Central memory CD4-positive, alpha-beta T cell (primary cell): ENCODE measurements at places on chromosomes 2 and 18.

DNA sequence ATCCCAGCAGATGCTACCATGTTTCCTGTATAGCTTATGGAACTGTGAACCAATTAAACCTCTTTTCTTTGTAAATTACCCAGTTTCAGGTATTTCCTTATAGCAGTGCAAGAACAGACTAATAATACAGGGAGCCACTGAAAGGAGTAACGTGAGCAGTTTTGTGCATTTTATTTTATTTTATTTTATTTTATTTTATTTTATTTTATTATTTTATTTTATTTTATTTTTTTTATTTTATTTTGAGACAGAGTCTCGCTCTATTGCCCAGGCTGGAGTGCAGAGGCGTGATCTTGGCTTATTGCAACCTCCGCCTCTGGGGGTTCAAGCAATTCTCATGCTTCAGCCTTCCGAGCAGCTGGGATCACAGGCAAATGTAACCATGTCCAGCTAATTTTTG is 156.3 kb upstream of the MSH6 start:
- no peak for DNase-seq

DNA sequence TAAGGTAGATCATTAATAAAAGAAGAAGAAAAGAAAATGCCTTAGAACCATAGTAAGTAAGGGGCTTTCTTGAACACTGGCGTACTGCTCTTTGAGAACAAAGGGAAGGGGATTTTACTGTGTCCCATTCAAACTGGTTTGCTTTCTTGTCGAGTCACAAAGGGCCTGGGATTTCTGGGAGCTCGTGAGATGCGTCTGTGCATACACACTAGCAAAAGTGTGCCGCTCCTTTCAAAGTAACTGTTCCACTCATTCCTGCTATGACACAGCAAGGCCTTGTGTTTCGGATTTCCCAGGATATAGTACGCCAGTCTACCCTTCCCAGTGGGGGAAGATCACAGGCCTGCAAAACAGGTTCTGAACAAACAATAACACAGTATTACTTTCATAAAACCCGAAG is 93.0 kb downstream of the KCTD18 start:
- DNase-seq = no peak

- DNase-seq = no peak
Measured at GRCh38 chr2:127208313-127208712, 11.8 kb downstream of the CYP27C1 start.

DNA sequence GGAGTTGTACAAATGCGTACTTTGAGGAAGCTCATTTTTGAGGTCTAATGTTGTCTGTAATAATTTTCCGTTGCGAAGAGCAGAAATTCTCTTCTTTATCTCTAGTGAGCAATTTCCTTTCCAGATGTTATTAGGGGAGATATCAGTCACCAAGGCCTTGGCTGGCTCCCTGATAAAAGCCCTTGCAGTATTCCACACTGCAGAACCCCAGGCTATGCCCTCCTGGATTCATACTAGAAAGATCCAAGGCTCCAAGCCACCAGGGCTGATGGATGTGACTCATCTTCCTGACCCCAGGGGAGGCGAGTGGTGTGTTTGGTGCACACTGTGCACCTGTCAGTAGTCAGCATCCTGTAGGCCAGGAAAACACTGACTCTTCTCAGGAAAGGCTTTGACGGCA is 34.7 kb downstream of the INO80C start:
- no peak for DNase-seq

DNA sequence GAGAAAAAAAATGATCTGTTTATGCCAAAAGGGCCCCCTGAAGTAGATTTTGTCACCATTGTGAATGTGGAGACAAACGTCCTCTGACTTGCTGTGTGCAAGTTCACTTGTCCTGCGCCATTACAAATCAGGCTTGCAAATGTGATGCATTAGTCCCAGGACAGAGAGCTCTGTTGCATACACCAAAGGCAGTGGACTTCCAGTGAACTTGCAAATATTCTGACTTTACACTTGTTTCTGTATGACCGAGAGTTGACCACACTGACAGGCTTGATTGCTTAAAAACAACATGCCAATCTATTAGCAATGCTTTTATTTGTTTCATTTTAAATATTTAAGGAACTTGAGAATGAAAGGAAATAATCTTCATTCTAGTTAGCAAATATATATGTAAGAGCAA is 293.2 kb downstream of the PLCL1 start:
- no peak for DNase-seq

GRCh38 chr2:221203856-221204255 is 368.2 kb downstream of the EPHA4 start:
- DNase-seq = no peak

GRCh38 chr2:104852090-104852666 is 1.7 kb upstream of the POU3F3 start:
- DNase-seq = no peak

DNA sequence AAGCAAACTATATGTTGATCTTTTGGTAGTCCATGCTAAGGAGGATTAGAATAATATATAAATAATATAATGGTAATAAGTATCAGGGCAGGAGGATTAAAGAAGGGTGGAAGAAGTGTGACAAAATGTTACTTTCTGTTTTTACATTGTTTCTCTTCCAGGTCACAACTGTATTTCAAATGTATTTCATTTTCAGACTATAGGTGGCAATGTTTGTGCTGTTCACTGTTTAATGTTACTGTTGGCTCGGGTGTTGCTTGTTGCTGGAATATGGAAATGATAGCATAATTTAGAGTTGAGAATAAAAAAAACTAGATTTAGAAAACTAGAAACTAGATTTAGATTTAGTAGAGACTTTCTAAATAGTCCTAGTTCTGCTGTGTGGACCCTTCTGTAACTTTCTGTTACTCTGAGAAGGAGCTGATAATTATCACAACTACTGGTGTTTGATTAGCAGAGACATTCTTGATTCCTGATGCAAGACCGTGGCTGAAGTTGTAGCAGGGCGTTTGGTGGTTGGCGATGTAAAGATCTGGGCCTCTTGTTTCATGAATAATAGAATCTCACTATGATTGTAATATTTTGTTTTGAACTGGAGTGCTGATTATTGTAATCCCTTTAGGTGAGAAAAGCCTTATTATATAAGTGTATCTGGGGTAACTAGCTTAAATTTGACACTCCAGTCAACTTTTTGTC is 7.9 kb downstream of the NEDD4L start:
- no peak for DNase-seq

DNA sequence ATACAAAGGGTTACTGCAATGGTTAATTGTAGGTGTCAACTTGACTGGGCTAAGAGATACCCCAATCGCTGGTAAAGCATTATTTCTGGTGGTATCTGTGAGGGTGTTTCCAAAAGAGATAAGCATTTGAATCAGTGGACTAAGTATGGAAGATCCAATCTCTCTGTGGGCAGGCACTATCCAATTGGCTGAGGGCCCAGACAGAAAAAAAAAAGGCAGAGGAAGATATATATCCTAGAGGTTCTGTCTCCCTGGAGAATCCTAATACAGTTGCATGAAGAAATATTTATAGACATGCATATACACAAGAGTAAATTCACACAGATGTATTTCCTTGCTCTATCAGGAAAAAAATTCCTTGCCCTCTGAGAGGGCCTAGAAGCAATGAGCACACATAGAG is 43.9 kb downstream of the TBC1D8 start:
- no peak for DNase-seq

GRCh38 chr2:170191166-170191866 is 13.4 kb downstream of the MYO3B start:
- no peak for DNase-seq

DNA sequence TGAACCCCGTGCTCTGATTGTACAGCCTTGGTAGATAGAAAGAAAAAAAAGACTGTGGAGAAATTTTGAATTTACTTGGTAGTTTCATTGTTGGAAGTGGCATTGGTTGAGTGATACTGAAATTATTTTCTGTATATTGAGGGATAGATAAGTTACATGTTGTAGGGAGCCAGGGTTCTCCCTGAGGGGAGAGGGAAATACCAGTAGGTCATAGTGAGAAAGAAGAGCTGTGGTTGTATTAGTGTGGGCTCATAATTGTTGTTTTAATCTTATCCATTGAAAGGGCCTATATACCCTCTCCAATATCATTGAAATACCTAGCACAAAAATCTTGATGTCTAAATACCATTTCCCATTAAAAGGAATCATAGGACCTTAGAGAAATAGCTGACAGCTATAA is 16.9 kb upstream of the RAB31 start:
- no peak for DNase-seq

DNA sequence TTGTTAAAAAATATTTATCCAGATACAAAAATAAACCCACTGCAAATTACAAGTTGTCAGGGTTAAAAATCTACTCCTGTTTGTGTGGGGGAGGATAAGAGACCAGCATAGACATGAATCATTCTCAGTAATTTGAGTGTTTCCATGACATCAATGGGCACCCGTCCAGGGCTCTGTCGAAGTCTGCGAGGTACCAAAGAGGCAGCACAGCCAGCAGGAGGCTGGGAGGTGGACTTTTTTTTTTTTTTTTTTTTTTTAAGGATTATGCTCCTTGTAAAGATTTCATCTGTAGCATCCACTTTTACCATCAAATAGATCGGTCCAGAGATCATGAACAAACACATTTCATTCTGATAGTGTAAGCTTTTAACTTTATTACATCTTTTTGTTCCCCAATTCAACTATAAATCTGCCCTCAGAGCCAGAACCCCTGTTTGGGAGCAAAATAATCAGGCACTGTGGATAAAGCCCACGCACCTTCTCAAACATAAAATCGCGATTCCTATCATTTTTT is 182.0 kb downstream of the TCF4 start:
- DNase-seq = no peak

DNA sequence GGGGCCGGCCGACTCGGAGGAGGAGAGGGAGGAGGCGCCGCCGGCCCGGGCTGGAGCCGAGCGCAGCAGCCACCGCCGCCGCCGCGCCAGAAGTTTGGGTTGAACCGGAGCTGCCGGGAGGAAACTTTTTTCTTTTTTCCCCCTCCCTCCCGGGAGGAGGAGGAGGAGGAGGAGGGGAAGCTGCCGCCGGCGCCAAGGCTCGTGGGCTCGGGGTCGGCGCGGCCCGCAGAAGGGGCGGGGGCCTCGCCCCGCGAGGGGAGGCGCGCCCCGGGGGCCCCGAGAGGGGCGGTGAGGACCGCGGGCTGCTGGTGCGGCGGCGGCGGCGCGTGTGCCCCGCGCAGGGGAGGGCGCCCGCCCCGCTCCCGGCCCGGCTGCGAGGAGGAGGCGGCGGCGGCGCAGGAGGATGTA is 316 bp downstream of the CRIM1 start:
- no peak for DNase-seq

DNA sequence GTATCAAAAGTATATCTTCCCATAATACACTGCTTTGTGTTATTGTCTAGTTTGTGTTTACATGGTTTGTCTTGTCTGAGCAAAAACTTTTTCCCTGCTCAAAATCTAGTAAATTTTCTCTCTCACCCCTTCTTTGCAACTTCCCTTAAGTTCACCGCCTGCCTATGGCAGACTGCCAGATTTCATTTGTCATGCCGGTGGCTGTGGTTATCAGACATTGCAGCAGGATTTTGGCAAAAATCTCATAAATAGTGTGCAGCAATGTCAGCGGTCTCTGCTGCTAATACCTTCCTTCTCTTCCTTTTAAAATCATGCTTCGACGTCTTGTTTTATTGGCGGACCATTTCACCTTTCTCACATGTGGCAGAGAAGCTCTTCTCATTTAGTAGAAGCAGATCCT is 45.6 kb upstream of the TMEM178A start:
- DNase-seq = no peak

- no peak for DNase-seq
Measured at GRCh38 chr2:120345608-120346007, 328 bp upstream of the INHBB start.

DNA sequence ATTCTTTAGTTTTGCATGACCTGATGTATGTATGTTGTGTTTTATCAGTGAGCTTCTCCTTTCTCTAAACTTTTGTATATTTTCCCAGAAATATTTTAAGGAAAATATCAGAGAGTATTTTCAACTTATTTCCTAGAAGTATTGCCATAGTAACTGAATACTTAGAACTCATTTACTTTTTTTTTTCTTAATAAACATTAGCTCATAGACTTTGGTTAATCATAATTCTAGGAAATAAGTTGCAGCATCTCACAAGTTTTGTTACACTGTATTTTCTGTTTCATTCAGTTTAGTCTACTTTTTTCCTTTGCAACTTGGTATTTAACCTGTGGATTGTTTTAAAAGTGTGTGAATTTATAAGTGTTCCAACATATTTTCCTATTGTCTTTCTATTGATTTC is 27.5 kb downstream of the SMCHD1 start:
- DNase-seq = no peak

GRCh38 chr2:102585847-102586404 is 33.4 kb upstream of the SLC9A2 start:
- DNase-seq = no peak

GRCh38 chr2:10006236-10007161 is 36.9 kb upstream of the KLF11 start:
- DNase-seq = no peak

GRCh38 chr2:241859436-241860183 is 916 bp upstream of the PDCD1 start:
- peak; percentile 24 for DNase-seq

- no peak for DNase-seq
Measured at GRCh38 chr2:80246534-80246933, 58.0 kb downstream of the LRRTM1 start.

DNA sequence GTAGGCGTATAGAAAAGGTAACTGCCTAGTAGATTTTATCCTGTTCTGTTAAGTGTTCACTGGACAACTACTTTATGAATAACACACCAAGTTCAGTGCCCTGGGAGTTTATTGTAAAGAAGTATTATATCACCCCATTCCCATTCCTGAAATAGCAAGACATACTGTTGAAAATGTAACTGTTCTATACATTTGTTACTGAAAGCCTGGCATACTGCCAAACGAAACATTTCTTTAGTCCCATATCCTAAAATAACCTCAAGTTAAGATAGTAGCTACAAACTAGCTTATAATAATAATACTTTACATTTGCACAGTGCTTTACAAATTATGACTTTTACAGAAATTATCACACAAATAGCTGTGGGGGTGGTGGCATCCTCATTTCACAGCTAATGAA is 25.1 kb downstream of the SPDYA start:
- DNase-seq = no peak

DNA sequence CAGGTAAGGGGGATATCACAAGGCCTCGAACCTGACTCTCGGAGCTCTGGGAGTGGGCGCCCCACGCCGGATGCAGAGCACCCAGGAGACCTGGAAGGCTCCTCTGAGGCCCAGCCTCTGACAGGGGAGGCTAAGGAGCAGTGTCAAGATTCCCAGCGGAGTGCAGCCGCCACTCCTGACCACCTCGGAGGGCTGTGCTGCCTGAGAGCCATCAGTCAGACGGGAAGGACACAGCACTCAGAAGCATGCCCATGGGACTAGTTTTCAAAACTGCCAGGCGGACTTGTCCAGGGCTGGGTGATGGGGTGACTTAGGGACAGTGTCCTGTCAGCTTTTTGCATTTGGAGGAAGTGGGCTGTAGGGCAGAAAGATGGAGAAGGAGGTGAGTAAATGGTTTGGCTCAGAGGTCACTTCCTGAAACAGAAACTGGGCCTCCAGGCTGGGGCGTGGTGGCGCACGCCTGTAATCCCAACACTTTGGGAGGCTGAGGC is 34.6 kb upstream of the B3GNT7 start:
- DNase-seq = no peak

DNA sequence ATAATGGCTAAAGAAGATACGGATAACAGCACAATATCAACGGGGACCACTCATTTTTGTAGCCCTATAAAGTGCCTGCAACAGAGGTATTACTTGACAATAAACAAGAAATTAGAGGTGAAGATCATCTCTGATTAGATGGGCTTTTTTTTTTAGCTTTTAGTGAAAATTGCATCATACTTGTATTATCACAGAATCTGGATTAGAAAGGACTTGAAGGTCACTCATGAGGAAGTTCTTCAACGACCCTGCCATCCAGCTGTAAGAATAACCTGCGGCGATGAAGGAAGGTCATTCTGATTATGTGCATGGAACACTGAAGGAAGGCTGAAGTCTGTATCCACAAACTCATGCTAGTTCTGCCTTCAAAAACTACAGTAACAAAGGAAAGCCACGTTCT is 40.5 kb downstream of the THOC1 start:
- no peak for DNase-seq
